Right renal cortex interstitium (tissue), 3 donors: ENCODE measurements at places on chromosomes 1 and 21. TPM values are rescaled to one million over a fixed set of nuclear protein-coding genes. Genes with fewer than 3 reads are reported as not detected.

The SYPL2 gene
- polyA plus RNA-seq, result 10.0 TPM

The CNKSR1 gene
- polyA plus RNA-seq, result 9.0 TPM

The MCM3AP gene
- 66.9 TPM for polyA plus RNA-seq

The DCST2 gene
- polyA plus RNA-seq, result 1.3 TPM

The ASAP3 gene
- polyA plus RNA-seq, result 29.8 TPM

The WDR77 gene
- 42.1 TPM for polyA plus RNA-seq

The SSR2 gene
- 425 TPM for polyA plus RNA-seq

The LGR6 gene
- 1.2 TPM for polyA plus RNA-seq

The GNG4 gene
- 2.9 TPM for polyA plus RNA-seq

The INAVA gene
- polyA plus RNA-seq, result 30.5 TPM

The HAX1 gene
- polyA plus RNA-seq, result 83.6 TPM

The PGLYRP4 gene
- polyA plus RNA-seq, result not detected

The SPRR3 gene
- polyA plus RNA-seq, result not detected

The CRB1 gene
- polyA plus RNA-seq, result 3.8 TPM

The ADGRL4 gene
- polyA plus RNA-seq, result 24.6 TPM

The RAB7B gene
- polyA plus RNA-seq, result 2.3 TPM

The HMCN1 gene
- polyA plus RNA-seq, result 59.8 TPM

The NBPF12 gene
- polyA plus RNA-seq, result 16.4 TPM

The C1orf52 gene
- polyA plus RNA-seq, result 40.6 TPM

The EFNA3 gene
- polyA plus RNA-seq, result 4.8 TPM

The FOXJ3 gene
- polyA plus RNA-seq, result 41.4 TPM

The TBX19 gene
- 2.3 TPM for polyA plus RNA-seq

The CHI3L1 gene
- 12.9 TPM for polyA plus RNA-seq

The LRRC7 gene
- 6.3 TPM for polyA plus RNA-seq

The DNAJC11 gene
- polyA plus RNA-seq, result 61.2 TPM

The MYOC gene
- 0.08 TPM for polyA plus RNA-seq

The CELA2B gene
- not detected for polyA plus RNA-seq

The NMNAT2 gene
- 3.4 TPM for polyA plus RNA-seq

The DNALI1 gene
- polyA plus RNA-seq, result 66.9 TPM

The ANKRD34A gene
- polyA plus RNA-seq, result 0.37 TPM

The CEP104 gene
- polyA plus RNA-seq, result 37.0 TPM

The MPL gene
- polyA plus RNA-seq, result 0.55 TPM

The LCE1F gene
- polyA plus RNA-seq, result not detected

The SPRR1A gene
- not detected for polyA plus RNA-seq

The MYBPHL gene
- polyA plus RNA-seq, result not detected

The SYT11 gene
- 20.9 TPM for polyA plus RNA-seq

The KRTAP13-4 gene
- polyA plus RNA-seq, result not detected

The KLHDC8A gene
- polyA plus RNA-seq, result 1.4 TPM

The ZFP69B gene
- 5.3 TPM for polyA plus RNA-seq

The RNU1-1 gene
- not detected for polyA plus RNA-seq

The SEC16B gene
- 2.8 TPM for polyA plus RNA-seq

The GBP2 gene
- polyA plus RNA-seq, result 1.8 TPM

The VHLL gene
- polyA plus RNA-seq, result not detected

The CYP4A22 gene
- 6.6 TPM for polyA plus RNA-seq

The MTARC1 gene
- 19.2 TPM for polyA plus RNA-seq

The KIF21B gene
- 2.0 TPM for polyA plus RNA-seq

The KRTAP19-1 gene
- polyA plus RNA-seq, result not detected

The MAP3K21 gene
- 26.7 TPM for polyA plus RNA-seq

The HES3 gene
- not detected for polyA plus RNA-seq

The HRNR gene
- 1.0 TPM for polyA plus RNA-seq

The TNFRSF4 gene
- polyA plus RNA-seq, result 0.93 TPM

The TARS2 gene
- 23.1 TPM for polyA plus RNA-seq

The HES2 gene
- polyA plus RNA-seq, result 0.42 TPM

The APOBEC4 gene
- polyA plus RNA-seq, result not detected

The ADAMTSL4 gene
- 9.6 TPM for polyA plus RNA-seq

The FCER1G gene
- 13.8 TPM for polyA plus RNA-seq
